SIG-M5 (cell line): ENCODE measurements at places on chromosomes 12 and 14.

DNA sequence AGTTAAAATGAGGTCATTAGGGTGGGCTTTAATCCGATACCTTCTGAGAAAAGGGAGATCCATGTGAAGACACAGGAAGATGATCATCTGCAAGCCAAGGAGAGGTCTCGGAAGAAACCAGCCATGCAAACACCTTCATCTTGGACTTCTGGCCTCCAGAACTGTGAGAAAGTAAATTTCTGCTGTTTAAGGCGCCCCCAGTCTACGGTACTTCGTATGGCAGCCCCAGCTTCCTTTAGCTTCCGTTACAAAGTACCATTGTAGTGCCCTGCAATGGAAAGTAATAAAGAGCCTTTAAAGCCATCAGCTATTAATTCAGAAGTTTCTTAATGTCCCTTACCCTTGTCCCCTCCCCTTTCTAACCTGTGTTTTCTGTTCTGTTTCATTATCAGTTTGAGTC, 308.1 kb downstream of the AACS start:
- no peak for DNase-seq

DNA sequence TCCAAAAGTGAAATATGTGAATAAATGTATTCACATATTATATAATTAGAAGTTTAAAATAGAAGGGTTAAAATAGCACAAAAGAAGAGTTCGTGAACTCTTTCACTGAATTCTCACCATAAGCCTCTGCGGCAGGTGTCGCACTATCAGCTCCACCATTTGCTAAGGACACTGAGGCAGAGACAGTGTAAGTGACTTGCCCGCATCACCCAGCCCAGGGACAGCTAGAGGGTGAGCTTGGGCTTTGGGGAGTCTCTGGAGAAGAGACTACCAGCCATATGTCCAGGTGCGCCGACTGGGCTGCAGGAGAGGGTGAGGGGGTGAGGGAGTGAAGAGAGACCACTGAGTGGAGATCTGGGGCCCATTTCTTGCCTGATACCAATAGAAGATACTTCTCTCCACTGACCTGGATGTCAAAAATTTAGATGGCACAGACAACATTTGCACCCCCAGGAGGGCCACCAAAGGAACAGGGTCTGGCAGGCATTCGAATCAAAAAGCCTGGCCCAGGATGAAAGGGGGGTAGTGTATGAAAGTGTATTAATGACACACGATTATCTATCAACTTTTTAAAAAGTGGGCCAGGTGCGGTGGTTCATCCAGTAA, 28.5 kb downstream of the FAIM2 start:
- no peak for DNase-seq

DNA sequence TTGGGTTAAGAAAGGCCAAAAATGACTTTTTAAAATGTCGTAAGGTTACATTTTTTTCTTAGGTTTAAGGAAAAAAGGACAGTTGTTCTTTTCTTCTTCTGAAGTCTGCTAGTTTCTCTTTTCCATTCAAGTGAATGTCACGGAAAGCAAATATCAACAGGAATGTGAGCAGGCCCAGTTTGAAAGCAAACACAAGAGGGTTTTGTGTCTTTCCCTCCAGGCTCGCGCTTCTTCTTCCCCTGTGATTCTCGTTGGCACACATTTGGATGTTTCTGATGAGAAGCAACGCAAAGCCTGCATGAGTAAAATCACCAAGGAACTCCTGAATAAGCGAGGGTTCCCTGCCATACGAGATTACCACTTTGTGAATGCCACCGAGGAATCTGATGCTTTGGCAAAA, 85.4 kb downstream of the LRRK2 start:
- DNase-seq, result no peak

GRCh38 chr12:6780573-6780972, 8.3 kb downstream of the LAG3 start:
- DNase-seq, result no peak

GRCh38 chr14:70664698-70665447, 23.2 kb downstream of the TTC9 start:
- no peak for DNase-seq

DNA sequence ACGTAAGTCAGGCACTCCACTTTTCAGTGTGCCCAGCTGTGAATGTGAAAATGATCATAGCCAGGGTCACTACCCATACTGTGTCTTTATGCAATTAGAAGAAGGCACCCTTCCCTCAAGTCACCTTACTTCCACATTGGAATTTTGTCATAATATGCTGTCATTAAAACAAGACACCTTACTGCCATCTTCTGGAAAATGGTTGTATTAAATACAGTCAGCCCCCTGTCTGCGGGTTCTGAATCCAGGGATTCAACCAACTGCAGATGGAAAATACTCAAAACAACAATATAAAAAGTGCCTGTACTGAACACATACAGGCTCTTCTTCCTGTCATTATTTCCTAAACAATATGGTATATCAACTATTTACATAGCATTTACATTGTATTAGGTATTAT, 70.2 kb upstream of the TBX5 start:
- no peak for DNase-seq

DNA sequence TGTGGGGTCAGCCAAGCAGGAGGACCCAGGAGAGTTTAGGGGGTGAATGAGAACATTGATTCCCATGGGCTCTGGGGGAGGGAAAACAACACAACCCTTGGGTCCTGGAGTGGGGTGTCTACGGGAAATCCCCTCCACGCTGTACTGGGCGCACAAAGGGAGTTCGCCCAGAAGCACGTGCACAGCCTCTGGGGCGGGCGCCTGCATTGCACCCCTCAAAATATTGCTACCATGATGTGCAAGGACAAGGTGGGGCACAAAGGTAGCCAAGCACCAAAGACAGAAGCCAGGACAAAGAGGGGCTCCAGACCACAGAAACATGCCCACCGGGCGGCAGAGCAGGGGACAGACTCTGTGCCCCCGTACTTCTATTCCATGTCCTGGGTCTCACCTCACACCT, 74.9 kb upstream of the EIF5 start:
- DNase-seq, result no peak

DNA sequence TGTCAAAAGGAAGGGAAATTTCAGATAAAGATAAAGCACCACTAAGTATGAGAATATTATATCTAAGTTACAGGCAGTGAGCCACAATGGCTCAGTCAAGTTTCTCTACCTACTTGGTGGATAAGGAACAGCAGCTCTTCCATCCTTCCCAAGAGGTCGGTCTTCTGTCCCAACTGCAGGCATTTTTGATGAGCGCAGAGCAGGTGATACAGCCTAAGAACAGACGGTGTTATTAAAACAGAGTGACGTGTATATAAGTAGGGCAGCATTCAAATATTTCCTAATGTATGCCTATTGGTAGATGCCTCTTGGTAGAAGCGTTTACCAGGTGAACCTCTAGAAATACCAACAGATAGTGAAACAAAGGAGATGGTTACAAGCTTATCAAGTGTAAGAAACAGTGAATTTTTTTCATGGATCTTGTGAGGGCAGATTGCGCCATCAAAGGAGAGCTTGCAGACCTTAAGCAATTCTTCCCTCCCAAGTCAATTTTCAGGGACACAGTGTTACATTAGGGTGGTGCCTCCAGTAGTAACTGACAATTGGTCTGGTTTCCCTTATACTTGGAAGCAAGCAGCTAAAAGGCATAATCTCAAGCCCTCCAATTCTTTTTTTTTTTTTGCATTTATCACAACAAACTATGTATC, 274.5 kb downstream of the MED13L start:
- no peak for DNase-seq

- no peak for DNase-seq
Observed at GRCh38 chr14:104826861-104827176, 25.9 kb downstream of the ZBTB42 start.

DNA sequence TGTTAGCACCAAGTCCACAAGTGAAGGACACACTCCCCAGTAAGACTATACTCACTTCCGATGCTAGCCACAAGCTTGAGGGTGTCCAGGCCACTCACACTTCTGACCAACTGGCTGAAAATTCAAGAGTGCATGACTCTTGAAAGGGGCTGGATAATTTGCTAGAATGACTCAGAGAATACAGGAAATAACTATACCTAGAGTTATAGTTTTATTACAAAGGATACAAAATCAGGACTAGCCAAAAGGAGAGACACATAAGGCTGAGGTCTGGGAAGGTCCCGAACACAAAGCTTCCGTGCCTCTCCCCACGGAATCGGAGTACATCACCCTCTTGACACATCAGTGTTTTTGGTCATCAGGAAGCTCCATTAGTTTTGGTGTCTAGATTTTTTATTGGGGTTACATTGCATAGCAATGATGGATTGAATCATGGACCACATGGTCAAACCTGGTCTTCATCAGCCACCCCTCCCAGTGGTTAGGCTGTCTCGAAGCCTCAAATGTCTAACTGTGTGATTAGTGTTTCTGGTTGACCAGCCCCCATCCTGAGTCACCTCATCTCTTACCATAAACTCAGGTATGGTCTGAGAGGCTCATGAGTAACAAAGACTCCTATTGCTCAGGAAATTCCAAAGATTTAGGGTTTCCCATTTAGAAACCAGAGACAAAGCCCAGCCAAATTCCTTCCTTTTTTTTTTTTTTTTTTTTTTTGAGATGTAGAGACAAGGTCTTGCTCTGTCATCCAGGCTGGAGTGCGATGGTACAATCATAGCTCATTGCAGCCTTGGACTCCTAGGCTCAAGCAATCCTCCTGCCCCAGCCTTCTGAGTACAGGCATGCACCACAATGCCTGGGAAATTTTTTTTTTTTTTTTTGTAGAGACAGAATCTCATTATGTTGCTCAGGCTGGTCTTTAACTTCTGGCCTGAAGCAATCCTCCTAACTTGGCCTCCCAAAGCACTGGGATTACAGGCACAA, 472.0 kb upstream of the TBX3 start:
- DNase-seq, result no peak

DNA sequence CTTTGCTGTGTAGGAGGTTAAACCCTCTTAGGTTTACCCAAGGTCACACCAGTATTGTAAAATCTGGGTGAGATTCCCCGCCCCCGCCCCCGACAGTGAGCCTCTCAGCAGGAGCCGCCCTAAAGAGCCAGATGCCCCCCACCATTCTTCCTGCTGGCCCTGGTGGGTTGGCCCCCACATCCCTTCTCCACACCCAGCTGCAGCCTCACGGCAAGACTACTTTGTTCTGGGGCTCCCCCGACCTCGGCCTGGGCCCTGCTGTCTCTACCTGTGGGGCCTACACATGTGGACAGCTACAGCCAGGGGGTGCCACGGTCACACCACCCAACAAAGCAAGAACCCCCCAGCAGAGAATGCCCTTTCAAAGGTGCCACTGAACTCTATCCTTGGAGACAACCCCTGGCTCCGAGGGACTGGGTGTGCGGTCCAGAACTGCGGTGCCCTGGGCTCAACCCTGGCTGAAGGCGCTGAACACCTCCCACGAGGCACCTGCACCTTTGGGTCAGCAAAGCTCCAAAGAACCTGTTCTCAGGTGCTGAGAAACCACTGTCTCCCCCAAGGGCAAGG, 82.4 kb downstream of the WDR20 start:
- DNase-seq, result no peak
